Stimulated activated CD8-positive, alpha-beta memory T cell treated with anti-CD3 and anti-CD28 coated beads, Interleukin-15, amount 100 ng/mL, for 4 hours (primary cell): ENCODE measurements at places on chromosomes 1 and 21.

- DNase-seq, result no peak
These were observed 662 bp upstream of the LGALS8 start for GRCh38 chr1:236522937-236523703.

DNA sequence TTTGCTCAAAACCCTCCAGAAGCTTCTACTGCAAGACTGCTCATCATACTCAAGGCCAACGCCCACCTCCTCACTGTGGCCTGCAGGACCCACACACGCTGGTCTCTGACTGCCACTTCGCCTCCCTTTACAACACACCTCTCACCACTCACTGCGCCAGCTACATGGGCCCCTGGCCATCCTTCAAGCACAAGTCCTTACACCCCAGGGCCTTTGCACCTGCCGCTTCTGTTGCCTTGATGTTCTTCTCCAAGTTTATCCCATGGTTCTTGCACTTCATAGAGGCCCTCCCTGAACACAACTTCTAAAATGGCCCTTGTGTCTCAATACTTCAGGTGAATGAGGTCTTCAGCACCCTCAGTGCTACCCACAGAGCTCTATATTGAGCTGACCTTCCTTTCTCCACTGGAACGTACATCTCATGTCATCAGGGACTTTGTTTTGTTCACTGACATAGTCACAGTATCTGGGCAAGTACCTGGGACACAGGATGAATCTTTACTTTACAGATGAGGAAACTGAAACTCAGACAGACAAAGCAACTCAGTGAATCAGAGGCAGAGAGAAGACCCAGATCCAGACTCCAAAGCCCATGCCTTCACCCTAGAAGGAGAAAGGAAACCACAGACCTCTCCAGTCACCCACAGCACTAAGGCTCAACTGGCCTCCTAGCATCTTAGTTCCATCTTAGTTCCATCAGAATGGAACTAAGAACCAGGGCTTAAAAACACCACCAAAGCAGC is 34.7 kb upstream of the CLSTN1 start:
- no peak for DNase-seq

GRCh38 chr1:21663951-21664805 is 5.0 kb downstream of the RAP1GAP start:
- no peak for DNase-seq

- DNase-seq, result no peak
These were observed 79.0 kb downstream of the SLC45A1 start for GRCh38 chr1:8396786-8397406.

- DNase-seq, result no peak
These were observed 54.2 kb downstream of the HIVEP3 start for GRCh38 chr1:41864471-41865040.

DNA sequence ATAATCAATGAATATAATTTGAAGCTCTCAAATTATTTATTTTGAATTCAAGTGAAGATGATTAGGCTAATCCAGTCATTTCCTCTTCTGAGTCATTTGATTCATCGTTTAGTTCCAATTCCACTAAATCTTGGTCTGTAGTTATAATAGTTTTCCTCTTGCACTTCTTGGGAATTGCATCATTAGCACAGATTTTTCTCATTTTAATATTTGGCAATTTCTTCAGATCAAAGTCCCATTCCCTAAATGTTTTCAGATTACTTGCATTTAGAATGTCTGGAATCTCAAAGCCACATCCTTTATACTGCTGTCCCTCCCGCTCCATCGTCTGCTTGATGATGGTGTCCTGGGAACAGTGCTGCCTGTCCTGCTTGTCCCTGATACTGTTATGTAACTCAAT is 43.5 kb downstream of the MAST2 start:
- no peak for DNase-seq
